ENCODE measurements at places on chromosomes 5 and 9. TPM values are rescaled to one million over a fixed set of nuclear protein-coding genes. Genes with fewer than 3 reads are reported as not detected.

PGM5 gene
- total RNA-seq: 85.8 TPM

SHISAL2B gene
- not detected for total RNA-seq

PCDH12 gene
- 3.6 TPM for total RNA-seq

PAPPA gene
- 1.6 TPM for total RNA-seq

SYK gene
- 11.9 TPM for total RNA-seq

TEX53 gene
- total RNA-seq: not detected

DNA sequence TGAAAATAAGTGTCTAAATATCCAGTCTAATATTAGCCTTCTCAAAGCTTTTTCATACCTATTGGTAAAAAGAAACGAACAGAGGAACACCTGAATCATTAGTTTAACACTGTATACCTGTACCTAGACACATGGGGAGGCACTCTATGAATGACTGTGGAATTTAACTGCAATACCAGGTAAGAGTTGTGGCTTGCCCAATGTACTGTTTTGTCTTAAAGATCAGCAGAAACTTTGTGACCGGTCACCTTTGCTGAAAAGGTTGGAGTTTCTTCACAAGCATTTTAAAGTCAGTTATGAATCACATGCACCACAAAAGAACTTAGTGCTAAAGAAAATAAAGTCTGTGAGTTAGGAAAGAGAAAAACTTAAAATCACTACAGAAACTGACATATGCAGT lies 2.4 kb downstream of the PGGT1B start:
- H3K36me3 ChIP-seq: no peaks in the 10 kb centered on the region
- no peak for DNase-seq

GRCh38 chr5:111950660-111951059 lies 193.7 kb upstream of the NREP start:
- DNase-seq: no peak
- H3K4me1 ChIP-seq: no peaks in the 10 kb centered on the region
- no peak overlapping the region for H3K27ac ChIP-seq
- H3K27me3 ChIP-seq: peaks cover 2% of the 10 kb centered on the region

GRCh38 chr9:137741330-137741729 lies 122.5 kb downstream of the EHMT1 start:
- no peak for DNase-seq
- H3K36me3 ChIP-seq: no peaks in the 10 kb centered on the region
- H3K27ac ChIP-seq: no peak overlapping the region
- no peaks in the 10 kb centered on the region for H3K27me3 ChIP-seq

GRCh38 chr5:116035123-116035522 lies 2.9 kb downstream of the ARL14EPL start:
- no peak overlapping the region for H3K27ac ChIP-seq
- no peaks in the 10 kb centered on the region for H3K36me3 ChIP-seq
- no peak overlapping the region for H3K4me3 ChIP-seq
- no peaks in the 10 kb centered on the region for H3K4me1 ChIP-seq
- no peak for DNase-seq
- no peaks in the 10 kb centered on the region for H3K27me3 ChIP-seq

- H3K27me3 ChIP-seq: no peaks in the 10 kb centered on the region
- no peak overlapping the region for H3K4me3 ChIP-seq
- peak overlapping the region; percentile 23 for H3K27ac ChIP-seq
- peaks cover 51% of the 10 kb centered on the region for H3K4me1 ChIP-seq
- DNase-seq: peak; percentile 54
Observed at GRCh38 chr5:150512368-150512747, 4.4 kb downstream of the NDST1 start.

DNA sequence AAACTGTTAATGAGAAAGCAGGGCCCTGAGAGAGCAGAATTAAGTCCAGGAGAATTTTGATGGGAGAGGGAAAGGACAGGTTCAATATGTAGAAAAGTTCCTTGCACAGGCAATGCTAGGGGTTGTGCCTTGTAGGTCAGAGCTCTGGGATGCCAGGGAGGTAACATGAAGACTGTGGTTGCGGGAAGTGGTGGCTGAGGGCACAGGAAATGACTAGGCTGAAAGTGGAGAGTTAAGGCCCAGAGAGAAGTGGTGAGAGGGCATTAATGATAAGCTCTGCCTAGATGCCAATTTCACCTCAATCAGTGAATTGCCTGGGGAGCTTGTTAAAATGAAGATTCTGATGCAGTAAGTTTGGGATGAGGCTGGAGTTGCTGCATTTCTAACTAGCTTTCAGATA lies 31.5 kb upstream of the PPP3R2 start:
- H3K4me1 ChIP-seq: no peaks in the 10 kb centered on the region
- no peak for DNase-seq
- H3K4me3 ChIP-seq: no peak overlapping the region
- no peaks in the 10 kb centered on the region for H3K27me3 ChIP-seq

GRCh38 chr5:174371600-174372094 lies 326.1 kb downstream of the NSG2 start:
- no peaks in the 10 kb centered on the region for H3K27me3 ChIP-seq
- H3K4me1 ChIP-seq: no peaks in the 10 kb centered on the region

DNA sequence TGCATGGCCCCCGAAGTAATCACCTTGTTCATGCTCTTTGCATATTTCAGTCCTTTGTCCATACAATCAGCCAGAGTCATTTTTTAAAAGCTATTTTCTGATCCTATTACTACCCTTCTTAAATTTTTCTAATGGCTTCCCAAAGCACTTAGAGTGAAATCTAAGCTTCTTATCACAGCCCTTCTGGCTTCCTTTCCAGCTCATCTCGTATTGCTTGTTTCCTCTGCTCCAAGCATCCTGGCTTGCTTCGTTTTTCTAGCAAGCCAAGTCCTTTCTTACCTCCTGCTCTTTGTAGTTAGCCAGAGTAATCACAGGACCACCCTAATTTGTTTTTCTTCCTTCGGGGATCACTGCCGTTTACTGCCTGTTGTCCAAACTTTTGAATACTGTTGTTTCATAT lies 453.3 kb downstream of the KIF4B start:
- no peak overlapping the region for H3K4me3 ChIP-seq
- H3K27ac ChIP-seq: no peak overlapping the region
- H3K36me3 ChIP-seq: no peaks in the 10 kb centered on the region
- H3K4me1 ChIP-seq: no peaks in the 10 kb centered on the region

DNA sequence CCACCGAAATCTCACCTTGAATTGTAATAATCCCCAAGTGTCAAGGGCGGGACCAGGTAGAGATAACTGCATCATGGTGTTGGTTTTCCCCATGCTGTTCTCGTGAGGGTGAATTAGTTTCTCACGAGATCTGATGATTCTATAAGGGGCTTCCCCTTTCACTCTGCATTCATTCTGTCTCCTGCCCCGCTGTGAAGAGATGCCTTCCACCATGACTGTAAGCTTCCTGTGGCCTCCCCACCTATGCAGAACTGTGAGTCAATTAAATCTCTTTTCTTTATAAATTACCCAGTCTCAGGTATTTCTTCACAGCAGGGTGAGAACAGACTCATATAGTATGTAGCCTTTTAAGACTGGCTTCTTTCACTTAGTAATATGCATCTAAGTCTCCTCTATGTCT lies 128.1 kb upstream of the NR5A1 start:
- H3K36me3 ChIP-seq: no peaks in the 10 kb centered on the region
- no peak overlapping the region for H3K4me3 ChIP-seq
- no peak overlapping the region for H3K27ac ChIP-seq
- DNase-seq: no peak
- no peaks in the 10 kb centered on the region for H3K27me3 ChIP-seq
- no peaks in the 10 kb centered on the region for H3K4me1 ChIP-seq

- no peaks in the 10 kb centered on the region for H3K4me1 ChIP-seq
- H3K27ac ChIP-seq: no peak overlapping the region
- H3K4me3 ChIP-seq: no peak overlapping the region
- DNase-seq: no peak
Observed at GRCh38 chr9:106798016-106798799, 64.8 kb upstream of the ZNF462 start.

DNA sequence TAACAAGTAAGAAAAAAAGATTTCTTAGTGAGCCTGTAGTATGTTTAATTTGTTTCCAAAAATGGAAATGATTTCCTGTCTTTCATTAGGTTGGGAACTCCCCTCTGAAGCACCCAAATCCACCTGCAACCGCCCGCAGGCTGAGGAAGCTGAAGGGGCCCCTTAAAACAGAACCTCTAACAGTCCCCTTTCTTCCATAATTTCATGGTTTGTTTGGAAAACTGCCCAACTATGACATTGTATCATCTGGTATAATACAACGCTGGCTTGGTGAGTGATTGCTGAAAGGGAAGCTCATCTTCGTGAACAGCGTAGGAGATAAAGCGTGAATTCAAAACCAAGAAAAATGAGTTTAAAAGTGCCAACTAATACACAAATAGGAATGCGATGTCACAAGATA lies 215.5 kb downstream of the FSTL4 start:
- H3K27ac ChIP-seq: no peak overlapping the region
- H3K27me3 ChIP-seq: no peaks in the 10 kb centered on the region
- H3K36me3 ChIP-seq: no peaks in the 10 kb centered on the region

DNA sequence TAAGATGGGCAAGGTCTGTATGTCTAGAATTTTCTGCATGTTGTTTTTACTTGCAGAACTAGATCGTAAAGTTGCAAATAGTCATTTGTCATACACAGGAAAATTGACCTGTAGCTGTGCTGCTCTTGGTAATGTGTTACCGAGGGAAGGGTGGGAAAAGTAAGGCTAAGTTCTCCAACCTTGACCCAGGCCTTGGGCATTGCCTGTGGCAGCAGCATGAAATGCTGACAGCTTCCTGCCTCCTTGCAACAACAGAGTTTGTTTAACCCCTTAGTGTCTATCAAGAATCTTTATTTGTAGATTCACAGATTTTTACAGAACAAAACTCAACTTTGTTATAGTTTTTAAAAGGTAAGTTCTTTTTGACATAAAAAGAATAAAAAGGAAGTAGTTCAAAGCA lies 48.3 kb downstream of the ERCC6L2 start:
- H3K27ac ChIP-seq: no peak overlapping the region
- DNase-seq: no peak
- peaks cover 3% of the 10 kb centered on the region for H3K4me1 ChIP-seq
- H3K36me3 ChIP-seq: no peaks in the 10 kb centered on the region

DNA sequence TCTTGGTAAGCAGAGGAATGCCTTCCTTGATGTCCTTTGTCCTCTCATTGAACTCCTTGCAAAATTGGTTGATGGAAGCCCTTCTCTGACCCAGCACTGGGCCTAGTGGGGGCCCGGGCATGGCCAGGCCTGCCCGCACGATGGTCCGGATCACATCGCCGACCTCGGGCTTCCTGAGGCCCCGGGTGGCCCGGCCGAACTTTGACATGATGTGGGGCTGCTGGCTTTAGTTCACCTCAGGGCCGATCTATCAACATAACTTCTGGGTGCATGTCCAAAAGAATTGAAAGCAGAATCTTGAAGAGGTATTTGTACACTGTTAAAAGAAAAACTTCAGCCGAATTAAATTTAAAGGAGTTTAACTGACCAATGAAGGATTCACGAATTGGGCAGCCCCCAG lies 24.1 kb upstream of the GNPDA1 start:
- H3K4me1 ChIP-seq: no peaks in the 10 kb centered on the region
- H3K4me3 ChIP-seq: no peak overlapping the region
- no peaks in the 10 kb centered on the region for H3K36me3 ChIP-seq
- no peaks in the 10 kb centered on the region for H3K27me3 ChIP-seq
- no peak for DNase-seq

DNA sequence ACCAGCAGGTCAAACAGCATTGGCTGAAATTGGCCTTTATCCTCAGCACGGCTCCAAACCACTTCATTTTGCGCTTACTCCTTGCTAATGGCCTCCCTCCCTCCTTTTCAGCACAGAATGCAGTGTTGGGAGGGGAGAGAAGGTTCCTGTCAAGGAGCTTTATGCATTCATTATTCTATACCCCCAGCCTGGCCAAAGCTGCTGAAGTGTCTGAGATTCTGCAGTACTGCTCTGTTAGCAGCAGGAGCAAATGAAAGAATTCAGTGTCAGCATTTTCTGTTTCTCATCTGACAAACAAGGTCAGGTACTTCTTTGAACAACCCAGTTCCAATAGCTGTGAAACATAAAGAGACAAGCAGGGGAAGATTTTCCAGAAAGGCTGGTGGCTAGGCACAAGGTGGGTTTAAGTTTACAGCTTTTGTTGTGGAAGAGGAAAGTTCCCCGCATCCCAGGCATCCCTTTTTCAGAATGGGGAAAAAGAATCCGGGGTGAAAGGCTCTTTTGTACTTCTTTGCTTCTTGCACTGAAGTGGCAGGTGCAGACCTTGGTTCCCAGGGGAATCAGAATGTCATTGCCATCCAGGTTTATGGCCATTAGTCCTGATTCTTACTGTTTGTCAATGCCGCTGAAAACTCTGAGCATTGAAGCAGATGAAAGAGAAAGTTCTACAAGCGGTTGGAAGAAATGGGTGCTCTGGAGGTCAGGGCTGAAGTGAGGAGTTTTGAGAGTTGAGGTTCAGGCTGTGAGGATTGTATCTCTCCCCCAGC lies 109.3 kb upstream of the APC start:
- H3K27ac ChIP-seq: no peak overlapping the region
- no peak overlapping the region for H3K4me3 ChIP-seq
- peaks cover 4% of the 10 kb centered on the region for H3K4me1 ChIP-seq
- no peaks in the 10 kb centered on the region for H3K27me3 ChIP-seq
